HL-60 (cell line): ENCODE measurements at places on chromosomes 1 and 21.
A peak's percentile ranks its signal among the peaks of the same experiment; 100 is the strongest.

DNA sequence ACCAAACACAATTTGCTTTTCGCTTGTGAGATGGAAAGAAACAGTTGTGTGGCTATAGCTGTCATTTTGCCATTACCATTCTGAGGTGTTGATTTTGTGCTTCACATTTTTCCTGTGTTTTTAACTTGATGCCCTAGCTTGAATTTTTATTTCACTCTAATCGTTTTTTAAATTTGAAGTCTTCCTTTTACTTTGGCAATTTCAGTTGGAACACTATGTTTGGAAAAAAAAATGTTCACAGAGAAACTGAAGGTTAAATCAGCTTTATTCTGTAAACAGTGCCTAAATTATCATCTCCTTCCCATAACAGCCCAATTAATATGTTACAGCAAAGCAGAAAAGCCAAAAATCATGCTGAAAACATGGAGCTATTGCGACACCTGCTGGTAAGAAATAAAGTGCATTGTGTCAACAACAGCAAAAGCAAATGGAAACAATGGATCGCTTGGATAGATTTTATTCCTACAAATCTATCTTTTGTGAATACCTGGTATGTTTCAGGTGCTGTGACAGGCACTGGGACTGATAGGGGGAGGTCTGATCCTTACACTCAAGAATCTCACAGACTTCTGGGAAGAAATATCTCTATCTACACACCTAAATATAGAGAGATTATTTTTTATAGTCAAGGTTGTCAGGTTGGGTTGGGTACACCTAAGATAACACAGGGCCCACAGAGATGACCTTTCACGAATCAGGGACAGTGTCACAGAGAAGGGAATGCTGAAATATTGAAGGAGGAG, 16.2 kb upstream of the ERICH3 start:
- peak; percentile 43 for DNase-seq

DNA sequence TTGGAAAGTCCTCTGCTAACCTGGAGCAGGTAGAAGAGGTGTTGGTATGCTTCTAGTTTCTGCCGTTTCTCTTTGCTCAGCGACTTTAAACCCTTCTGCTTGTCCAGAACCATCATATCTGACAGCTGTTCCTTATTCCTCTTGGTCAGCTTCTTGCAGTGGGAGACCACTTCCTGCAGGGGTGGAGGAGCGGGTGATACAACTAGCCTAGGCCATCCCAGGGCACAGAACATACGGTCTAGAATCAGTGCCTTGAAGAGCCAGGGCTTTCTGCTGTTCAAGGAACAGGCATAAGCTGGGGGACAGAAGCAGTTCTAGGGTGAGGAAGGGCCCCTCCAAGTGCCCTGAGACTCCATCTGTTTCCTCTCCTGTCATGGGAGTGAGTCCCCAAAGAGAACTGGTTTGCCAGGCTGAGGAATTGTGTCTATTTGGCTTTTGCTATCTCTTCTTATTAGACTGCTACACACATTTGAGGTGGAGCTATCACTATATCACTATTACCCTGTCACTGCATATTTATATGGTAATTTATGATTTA, 32.5 kb downstream of the IQGAP3 start:
- DNase-seq: no peak

DNA sequence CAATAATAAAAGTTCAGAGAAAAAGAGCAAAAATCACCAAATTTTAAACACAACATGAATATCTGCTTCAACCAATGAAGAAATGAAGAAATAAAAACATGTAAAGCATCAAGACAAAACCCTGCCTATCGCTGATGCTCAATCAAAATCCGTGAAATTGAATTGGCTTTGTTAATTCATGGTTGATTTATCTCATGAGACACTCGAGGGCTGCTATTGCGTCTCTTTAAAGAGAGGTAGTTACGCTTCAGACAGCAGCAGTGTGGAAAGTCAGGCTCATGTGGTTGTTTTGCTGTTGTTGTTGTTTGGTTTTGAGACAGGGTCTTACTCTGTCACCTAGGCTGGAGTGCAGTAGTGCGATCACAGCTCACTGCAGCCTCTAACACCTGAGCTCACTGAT, 65.5 kb upstream of the RGS7 start:
- DNase-seq: no peak

- DNase-seq: no peak
Measured at GRCh38 chr1:64240206-64240605, 36.8 kb downstream of the UBE2U start.

GRCh38 chr1:91594383-91595055, 93.9 kb downstream of the CDC7 start:
- DNase-seq: no peak

GRCh38 chr1:197985351-197985750, 68.2 kb downstream of the LHX9 start:
- no peak for DNase-seq
